ENCODE measurements at places on chromosomes 5 and 9.

GRCh38 chr5:122138356-122138755 lies 9.0 kb downstream of the ZNF474 start:
- no peak overlapping the region for H3K27ac ChIP-seq
- H3K4me1 ChIP-seq, result peaks cover 4% of the 10 kb centered on the region
- H3K27me3 ChIP-seq, result no peaks in the 10 kb centered on the region
- DNase-seq, result no peak

DNA sequence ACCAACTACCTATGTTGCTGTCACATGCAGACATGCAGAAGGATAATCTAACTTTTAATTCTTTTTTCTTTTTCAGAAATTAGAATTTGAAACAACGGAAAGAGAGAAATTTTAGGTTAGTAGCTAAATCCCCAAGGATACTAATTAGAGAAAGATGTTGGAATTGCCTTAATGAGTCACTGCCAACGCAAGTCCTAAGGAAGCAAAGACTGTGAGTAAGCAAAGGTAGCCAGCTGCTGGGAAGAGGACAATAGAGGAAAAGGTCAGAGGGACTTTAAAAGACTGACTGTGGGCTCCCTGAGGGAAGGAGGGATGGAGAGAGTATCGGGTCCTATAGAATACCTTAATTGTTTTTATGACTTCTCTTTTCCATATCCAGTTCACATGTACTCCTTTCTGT lies 461.9 kb upstream of the PAPPA start:
- peaks cover 6% of the 10 kb centered on the region for H3K4me1 ChIP-seq
- no peak overlapping the region for H3K4me3 ChIP-seq
- peak; percentile 74 for DNase-seq
- H3K27me3 ChIP-seq, result no peaks in the 10 kb centered on the region
- no peaks in the 10 kb centered on the region for H3K36me3 ChIP-seq

DNA sequence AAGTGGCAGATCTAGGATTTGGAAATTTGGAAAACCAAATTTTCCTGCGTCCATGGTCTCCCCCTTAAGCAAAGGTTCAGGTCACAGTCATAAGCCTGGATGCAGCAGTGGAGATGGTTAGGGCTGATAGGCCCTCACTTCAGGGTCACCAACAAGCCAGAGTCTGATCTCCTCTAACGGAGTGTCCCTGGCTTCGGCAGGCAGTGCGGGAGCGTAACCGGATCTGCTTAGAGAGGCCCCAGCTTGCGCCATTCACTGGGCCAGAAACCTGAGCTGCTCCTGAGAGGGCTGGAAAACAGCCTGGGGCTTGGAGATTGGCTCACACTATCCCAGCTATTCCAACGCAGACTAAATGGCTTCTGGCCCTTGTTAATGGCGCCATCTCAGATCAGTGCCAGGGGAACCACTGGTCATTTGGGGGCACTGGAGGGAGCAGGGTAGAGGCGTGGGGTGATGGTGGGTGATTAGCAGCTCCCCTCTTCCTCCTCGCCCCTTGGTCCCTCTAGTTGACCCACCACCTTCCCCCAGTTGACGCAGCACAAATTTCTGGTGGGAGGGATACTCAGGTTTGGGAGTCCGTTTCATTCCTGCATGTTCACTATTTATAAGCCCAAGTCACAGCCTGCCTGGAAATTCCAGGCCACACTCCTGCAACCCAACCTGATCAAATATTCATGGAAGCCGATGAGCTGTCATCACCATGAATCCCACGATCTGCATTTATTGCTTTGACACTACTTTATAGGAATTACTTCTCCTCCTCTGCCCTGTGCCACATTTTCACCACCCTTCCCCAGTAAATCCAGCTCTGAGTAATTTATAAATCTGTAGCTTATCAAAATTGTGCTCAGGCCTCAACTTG lies 134.6 kb upstream of the CPEB4 start:
- H3K27ac ChIP-seq, result no peak overlapping the region
- peak; percentile 73 for DNase-seq
- no peaks in the 10 kb centered on the region for H3K4me1 ChIP-seq
- H3K27me3 ChIP-seq, result peaks cover 3% of the 10 kb centered on the region
- no peaks in the 10 kb centered on the region for H3K36me3 ChIP-seq

DNA sequence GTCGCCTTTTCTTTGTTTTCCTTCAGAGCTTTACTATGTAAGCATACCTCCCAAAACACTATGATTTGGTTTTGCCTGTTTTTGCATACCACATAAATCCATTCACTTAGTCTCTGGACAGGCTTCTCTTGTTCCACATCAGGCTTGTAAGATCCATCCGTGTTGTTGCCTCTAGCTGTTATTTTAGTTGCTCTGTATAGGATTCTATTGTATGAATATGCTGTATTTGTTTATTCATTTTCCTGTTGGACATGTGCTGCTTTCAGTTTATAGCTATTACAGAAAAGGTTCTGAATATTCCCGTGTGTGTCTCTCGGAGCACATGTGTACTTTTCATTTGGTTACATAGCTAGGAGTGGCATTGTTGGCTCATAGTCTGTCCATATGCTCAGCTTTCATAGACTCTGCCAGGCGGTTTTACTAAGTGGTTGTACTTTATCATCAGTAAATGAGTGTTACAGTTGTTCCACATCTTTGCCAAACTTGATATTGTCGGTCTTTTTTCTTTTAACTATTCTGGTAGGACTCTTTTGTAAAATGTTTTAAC lies 41.8 kb downstream of the NUP214 start:
- H3K4me1 ChIP-seq, result no peaks in the 10 kb centered on the region
- H3K27me3 ChIP-seq, result no peaks in the 10 kb centered on the region
- H3K36me3 ChIP-seq, result peaks cover 2% of the 10 kb centered on the region
- no peak overlapping the region for H3K27ac ChIP-seq
- DNase-seq, result no peak

DNA sequence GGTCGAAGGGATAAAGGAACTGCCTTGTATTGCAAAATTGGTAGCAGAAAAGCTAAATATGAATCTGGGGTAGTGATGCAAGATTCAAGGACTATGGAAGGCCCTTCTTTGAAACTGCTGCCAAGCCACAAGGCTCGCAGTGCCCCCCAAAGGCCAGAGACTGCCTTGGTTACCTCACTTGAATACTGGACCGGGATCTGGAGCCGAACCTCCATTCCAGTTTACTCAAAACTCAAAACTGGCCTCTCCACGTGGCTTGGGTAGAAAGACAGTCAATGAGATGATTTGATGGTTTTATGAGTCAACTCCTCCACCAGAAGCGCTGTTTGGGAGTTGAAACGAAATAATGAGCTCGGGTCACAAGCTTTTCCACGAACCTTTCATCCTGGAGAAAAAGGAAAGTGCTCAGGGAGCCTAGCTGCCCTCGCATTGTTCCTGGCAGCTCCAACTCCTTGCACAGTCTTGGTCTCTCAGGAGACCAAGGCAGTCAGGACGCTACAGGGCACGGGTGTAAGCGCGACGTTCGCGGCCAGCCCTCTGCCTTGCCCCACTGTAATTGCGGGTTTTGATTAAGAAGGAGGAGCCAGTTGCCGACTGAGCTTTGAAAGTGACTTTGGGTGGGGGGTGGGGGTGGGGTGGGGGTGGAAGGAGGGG lies 2.8 kb downstream of the ST8SIA4 start:
- no peak overlapping the region for H3K27ac ChIP-seq
- H3K27me3 ChIP-seq, result peaks cover 9% of the 10 kb centered on the region
- peak; percentile 51 for DNase-seq
- no peaks in the 10 kb centered on the region for H3K4me1 ChIP-seq
- no peaks in the 10 kb centered on the region for H3K36me3 ChIP-seq

GRCh38 chr9:124286292-124286931 lies 28.7 kb downstream of the NEK6 start:
- H3K4me1 ChIP-seq, result peaks cover 61% of the 10 kb centered on the region
- H3K4me3 ChIP-seq, result peak overlapping the region; percentile 9
- no peaks in the 10 kb centered on the region for H3K27me3 ChIP-seq
- peak overlapping the region; percentile 94 for H3K27ac ChIP-seq
- H3K36me3 ChIP-seq, result peaks cover 5% of the 10 kb centered on the region
